ENCODE measurements at places on chromosomes 5 and 9.

DNA sequence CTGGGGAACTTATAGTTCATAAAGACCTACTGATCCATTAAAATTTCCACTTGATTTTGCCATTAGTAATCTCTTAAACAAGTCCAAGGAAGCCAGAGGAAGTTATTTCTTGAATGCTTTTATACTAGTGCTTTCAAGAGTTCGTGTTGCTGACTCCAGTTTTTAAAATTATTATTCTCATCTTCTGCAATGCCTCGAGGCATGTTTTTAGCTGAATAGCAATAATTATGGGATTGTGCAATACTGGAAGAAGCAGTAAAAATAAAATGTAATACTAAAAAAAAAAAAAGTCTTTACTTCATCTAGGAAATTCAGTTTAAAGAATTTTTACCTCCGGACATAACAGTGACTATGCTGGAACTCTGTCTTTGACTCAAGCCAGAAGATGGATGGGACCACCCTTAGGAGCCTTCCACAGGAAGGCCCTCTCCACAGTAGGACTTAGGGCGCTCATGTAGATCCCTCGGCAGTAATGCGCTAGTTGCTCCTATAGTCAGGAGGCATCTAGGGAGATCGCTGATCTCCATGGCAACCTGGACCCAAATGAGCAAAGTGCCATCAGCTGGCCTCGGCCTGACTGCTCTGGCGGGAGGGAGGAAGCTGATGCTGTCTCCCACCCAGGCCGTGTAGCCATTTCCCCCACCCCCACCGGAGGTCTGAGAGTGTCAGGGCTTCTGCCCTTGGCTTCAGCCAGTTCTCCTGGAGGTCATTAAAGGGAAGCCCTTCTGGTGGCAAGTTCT, 56.7 kb downstream of the DAPK1 start:
- peak; percentile 4 for DNase-seq

- DNase-seq, result no peak
Measured at GRCh38 chr9:127107171-127107928, 15.1 kb downstream of the ANGPTL2 start.

GRCh38 chr5:98913911-98914310, 14.9 kb downstream of the CHD1 start:
- no peak for DNase-seq

DNA sequence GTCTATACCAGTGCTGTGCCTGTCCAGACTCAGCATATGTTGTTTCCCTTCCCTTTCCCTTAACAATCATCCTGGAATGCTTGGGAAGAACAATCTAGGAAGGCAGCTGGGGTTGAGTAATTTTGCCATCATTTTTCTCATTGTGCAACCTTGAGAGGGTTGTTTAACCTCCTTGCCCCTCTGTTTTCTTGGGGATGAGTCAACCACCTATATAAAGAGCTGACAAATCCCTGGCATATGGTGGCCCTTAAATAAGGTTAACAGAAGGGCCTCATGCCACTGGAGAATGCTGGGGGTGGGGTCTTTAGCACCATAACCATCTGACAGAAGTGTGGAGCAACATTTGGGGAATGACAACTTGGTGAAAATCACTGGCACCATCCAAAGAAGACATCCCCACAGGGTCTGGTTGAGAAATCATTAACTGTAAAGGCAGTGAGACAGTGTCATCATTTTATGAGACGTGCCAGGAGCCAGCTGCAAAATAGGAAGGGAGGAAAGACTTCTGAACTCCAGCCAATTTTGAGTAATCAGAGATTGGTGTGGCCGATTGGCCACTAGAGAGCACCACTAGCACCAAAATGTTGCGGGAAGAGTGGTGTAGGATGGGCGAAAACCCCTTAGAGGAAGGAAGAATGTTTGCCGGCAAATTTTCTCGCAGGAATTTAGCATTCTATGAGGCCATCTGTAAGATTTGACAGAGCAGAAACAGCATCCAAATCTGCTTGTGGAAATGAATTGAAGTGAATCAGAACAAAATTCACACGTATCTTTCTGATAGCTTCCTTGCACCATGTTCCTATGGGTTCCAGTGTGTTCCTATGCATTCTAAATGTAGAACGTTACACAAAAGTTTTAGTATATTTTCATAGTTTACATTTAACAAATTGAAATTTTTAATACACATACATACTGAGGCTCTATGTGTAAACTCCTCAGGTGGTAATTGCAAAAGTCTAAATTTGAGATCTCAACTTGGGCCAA, 113.8 kb downstream of the MSX2 start:
- peak; percentile 100 for DNase-seq

GRCh38 chr9:79939819-79940218, 368.1 kb downstream of the TLE4 start:
- DNase-seq, result no peak

Measured in AG09309 (cell line).